ENCODE measurements at places on chromosomes 12 and 14.

GRCh38 chr12:45518291-45519235 is 210.9 kb upstream of the ARID2 start:
- H3K36me3 ChIP-seq: no peaks in the 10 kb centered on the region
- no peaks in the 10 kb centered on the region for H3K27me3 ChIP-seq
- peaks cover 14% of the 10 kb centered on the region for H3K4me1 ChIP-seq
- DNase-seq: peak; percentile 55
- peak overlapping the region; percentile 96 for H3K27ac ChIP-seq
- peak overlapping the region; percentile 78 for H3K4me3 ChIP-seq

GRCh38 chr12:117380083-117380482 is 18.7 kb upstream of the NOS1 start:
- no peak overlapping the region for H3K27ac ChIP-seq
- no peak overlapping the region for H3K4me3 ChIP-seq
- H3K36me3 ChIP-seq: no peaks in the 10 kb centered on the region
- no peak for DNase-seq
- no peaks in the 10 kb centered on the region for H3K4me1 ChIP-seq
- H3K27me3 ChIP-seq: no peaks in the 10 kb centered on the region

- no peak overlapping the region for H3K4me3 ChIP-seq
- no peaks in the 10 kb centered on the region for H3K36me3 ChIP-seq
- H3K27me3 ChIP-seq: peaks cover 14% of the 10 kb centered on the region
- no peak overlapping the region for H3K27ac ChIP-seq
- DNase-seq: peak; percentile 67
Observed at GRCh38 chr14:106459971-106460730, 933.8 kb downstream of the TMEM121 start.

DNA sequence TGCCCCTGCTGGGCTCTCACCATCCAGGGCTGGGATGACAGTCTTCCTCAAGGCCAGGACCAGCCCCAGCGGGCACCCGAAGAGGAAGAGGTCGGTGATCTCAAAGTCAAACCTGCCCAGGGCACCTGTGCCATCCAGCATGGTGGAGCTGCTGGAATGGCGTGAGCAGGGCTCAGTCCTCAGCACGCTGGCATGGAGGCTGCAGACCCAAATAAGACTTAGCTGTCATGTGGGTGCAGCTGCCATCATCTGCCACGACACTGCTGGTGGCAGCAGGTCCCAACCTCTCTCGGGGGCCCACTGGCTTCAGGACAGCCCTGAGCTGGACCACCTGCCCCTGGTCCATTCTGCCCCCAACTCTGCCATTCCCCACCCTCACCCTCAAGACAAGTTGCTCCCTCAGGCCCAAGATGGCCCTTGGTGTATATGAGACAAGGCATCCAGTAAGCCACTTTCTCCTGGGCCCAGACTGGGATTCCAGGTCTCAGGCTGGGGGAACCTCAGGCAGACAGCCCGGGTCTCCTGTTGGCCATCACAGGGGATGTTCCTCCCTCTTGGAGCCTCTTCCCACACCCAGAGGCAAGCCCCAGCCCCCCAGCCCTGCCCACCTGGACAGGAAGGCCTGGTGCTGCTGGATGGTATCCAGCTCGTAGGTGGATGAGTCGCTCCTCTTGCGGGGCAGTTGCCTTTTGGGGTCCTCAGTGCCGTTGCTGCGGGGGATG is 14.5 kb downstream of the ARL6IP4 start:
- H3K4me1 ChIP-seq: no peaks in the 10 kb centered on the region
- H3K36me3 ChIP-seq: no peaks in the 10 kb centered on the region
- H3K27ac ChIP-seq: no peak overlapping the region
- H3K4me3 ChIP-seq: no peak overlapping the region
- H3K27me3 ChIP-seq: no peaks in the 10 kb centered on the region

DNA sequence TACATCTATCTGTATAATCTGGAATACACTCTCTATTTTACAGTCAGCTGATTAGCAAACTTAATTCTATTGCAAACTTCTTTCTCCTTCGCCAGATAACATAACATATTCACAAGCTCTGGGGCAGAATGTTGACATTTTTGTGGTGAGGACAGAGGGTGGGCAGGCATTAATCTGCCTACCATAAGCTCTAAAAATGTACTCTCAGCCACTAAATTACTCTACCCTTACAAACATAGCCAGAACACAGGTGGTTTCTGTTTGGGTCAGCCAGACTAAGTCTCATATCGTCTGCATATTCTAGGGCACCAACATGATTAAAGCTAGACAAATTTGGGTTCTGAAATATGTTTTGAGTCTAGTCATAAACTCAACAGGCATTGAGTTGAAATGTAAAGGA is 90.1 kb downstream of the SLC6A15 start:
- H3K4me3 ChIP-seq: no peak overlapping the region
- H3K4me1 ChIP-seq: peaks cover 2% of the 10 kb centered on the region
- no peak for DNase-seq
- H3K36me3 ChIP-seq: no peaks in the 10 kb centered on the region

DNA sequence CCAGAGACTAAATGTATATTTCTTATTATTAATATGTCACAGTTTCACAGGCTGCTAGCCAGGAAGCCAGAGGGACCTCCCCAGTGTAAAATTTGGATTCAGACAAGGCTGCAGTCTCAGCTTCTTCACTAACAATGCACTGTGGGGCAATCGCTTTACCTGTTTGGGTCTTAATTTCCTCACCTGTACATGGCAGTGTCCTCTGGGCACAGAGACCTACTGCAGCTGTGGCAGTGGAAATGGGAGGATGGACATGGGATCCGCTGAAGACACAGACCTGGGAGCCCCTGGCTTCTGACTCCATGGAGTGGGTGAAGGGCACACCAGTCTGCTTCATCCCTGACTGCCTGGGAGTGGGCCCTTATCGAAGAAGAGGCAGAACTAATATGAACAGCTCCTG is 6.9 kb upstream of the SERPINA5 start:
- DNase-seq: no peak
- no peaks in the 10 kb centered on the region for H3K36me3 ChIP-seq
- H3K4me3 ChIP-seq: no peak overlapping the region
- H3K4me1 ChIP-seq: no peaks in the 10 kb centered on the region

DNA sequence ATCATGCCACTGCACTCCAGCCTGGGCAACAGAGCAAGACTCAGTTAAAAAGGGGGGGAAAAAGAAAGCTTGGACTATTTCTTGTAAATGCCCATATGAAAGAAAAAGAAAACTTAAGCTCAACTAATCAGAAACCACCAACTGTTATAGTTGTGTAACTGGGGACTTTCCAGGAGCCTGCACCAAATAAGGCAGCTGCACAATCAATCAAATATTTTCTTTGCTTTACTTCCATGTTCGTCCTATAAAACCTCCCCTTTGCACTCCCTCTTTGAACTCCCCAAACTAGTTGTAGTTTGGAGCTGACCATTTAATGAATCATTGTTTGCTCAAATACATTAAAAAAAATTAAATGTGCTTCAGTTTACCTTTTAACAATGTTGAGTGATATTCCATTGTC is 54.9 kb downstream of the OTOGL start:
- H3K4me3 ChIP-seq: no peak overlapping the region
- no peak overlapping the region for H3K27ac ChIP-seq
- H3K4me1 ChIP-seq: peaks cover 2% of the 10 kb centered on the region
- H3K27me3 ChIP-seq: no peaks in the 10 kb centered on the region
- no peak for DNase-seq
- no peaks in the 10 kb centered on the region for H3K36me3 ChIP-seq

- H3K36me3 ChIP-seq: peaks cover 4% of the 10 kb centered on the region
- no peaks in the 10 kb centered on the region for H3K27me3 ChIP-seq
- peak overlapping the region; percentile 95 for H3K27ac ChIP-seq
Observed at GRCh38 chr14:101859538-101859902, 98.0 kb downstream of the PPP2R5C start.

DNA sequence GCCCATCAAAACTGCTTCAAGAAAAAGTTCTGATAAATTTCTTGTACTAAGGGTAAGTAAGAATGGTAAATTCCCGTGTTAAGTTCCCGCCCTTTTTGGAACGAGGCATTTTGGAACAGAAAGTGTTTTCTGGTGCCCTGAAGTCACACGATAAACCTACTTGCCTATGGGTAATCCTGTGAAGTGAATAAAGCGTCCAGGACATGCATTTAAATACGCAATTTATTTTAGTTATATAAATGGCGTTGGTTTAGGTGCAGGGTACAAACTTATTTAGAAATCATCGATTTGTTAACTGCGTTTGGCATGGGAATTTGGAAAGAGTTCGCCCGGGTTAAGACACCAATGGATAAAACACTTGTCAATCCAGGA is 715 bp upstream of the RAP1B start:
- no peaks in the 10 kb centered on the region for H3K27me3 ChIP-seq
- DNase-seq: no peak
- peak overlapping the region; percentile 97 for H3K27ac ChIP-seq
- no peaks in the 10 kb centered on the region for H3K36me3 ChIP-seq

GRCh38 chr14:94173885-94174603 is at the start of gene PPP4R4:
TSS of gene PPP4R4 (plus strand) at chr14:94174322. CDS start at chr14:94174466, 144 bp downstream.
- peak within 1 kb of the TSS; percentile 92 for H3K27ac ChIP-seq
- H3K4me3 ChIP-seq: peak within 1 kb of the TSS; percentile 94
- DNase-seq: peak; percentile 88

GRCh38 chr14:24057867-24058259 is 6.1 kb downstream of the CARMIL3 start:
- H3K27ac ChIP-seq: no peak overlapping the region
- H3K36me3 ChIP-seq: peaks cover 4% of the 10 kb centered on the region
- no peak for DNase-seq
- no peak overlapping the region for H3K4me3 ChIP-seq

DNA sequence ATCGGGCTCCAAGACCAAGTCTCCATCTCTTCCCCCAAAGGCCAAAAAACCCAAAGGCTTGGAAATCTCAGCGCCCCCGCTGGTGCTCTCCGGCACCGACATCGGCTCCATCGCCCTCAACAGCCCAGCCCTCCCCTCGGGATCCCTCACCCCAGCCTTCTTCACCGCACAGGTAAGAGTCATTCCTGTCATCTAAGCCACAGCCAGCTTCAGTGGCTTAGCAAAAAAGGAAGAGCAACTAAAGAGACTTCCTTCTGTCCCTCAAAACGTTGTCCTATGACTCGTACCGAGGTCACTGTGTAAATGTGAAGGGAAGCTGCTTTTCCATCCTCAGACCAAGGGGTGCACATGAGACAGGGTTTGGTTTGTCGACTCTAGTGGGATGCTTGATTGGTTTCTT is 53.4 kb downstream of the ELK3 start:
- no peak for DNase-seq
- peaks cover 43% of the 10 kb centered on the region for H3K4me1 ChIP-seq
- peaks cover 19% of the 10 kb centered on the region for H3K36me3 ChIP-seq

DNA sequence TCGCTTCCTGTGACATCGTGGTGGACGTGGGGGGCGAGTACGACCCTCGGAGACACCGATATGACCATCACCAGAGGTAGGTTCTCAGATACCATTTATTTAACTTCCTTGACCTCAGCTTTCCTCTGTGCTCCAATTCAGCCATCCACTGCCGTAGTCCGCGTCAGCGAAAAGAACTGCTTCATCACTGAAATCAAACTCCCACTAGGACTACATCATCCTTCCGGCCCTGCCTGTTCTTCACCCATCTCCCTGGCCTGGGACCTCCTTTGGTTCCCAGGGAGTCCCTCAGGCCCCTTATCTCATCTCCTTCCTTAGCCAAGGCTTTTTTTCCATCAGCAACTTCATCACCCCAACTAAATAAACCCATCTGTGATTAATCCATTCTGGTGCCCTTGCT is 692 bp downstream of the MYG1 start:
- H3K36me3 ChIP-seq: peaks cover 7% of the 10 kb centered on the region
- peaks cover 51% of the 10 kb centered on the region for H3K4me1 ChIP-seq
- no peaks in the 10 kb centered on the region for H3K27me3 ChIP-seq
- H3K27ac ChIP-seq: peak overlapping the region; percentile 98
- DNase-seq: no peak
- H3K4me3 ChIP-seq: peak overlapping the region; percentile 99

GRCh38 chr14:90491221-90491885 is 94.5 kb downstream of the CALM1 start:
- no peak for DNase-seq
- H3K27me3 ChIP-seq: peaks cover 13% of the 10 kb centered on the region
- peaks cover 2% of the 10 kb centered on the region for H3K4me1 ChIP-seq
- H3K4me3 ChIP-seq: no peak overlapping the region
- H3K36me3 ChIP-seq: peaks cover 2% of the 10 kb centered on the region

DNA sequence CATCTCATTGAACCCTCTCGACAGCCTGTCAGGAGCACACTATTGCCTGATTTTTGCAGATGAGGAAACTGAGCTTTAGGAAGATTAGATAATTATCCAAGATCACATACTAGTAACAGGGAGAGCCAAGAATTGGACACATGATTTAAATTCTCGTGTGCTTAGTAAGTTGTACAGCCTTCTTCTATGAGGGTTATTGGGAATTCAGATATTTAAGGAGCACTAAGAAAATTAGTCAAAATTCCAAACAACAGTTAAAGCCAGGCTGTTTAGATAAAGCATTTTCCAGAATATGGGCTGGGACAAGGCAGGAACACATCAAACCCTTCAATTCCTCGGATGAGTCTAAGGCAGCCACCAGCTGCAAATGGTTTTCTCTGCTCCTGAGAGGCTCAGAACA is 148.8 kb downstream of the TMEM30B start:
- H3K4me1 ChIP-seq: peaks cover 6% of the 10 kb centered on the region
- peaks cover 20% of the 10 kb centered on the region for H3K27me3 ChIP-seq
- no peak overlapping the region for H3K27ac ChIP-seq
- H3K4me3 ChIP-seq: no peak overlapping the region
- no peaks in the 10 kb centered on the region for H3K36me3 ChIP-seq
- DNase-seq: no peak

DNA sequence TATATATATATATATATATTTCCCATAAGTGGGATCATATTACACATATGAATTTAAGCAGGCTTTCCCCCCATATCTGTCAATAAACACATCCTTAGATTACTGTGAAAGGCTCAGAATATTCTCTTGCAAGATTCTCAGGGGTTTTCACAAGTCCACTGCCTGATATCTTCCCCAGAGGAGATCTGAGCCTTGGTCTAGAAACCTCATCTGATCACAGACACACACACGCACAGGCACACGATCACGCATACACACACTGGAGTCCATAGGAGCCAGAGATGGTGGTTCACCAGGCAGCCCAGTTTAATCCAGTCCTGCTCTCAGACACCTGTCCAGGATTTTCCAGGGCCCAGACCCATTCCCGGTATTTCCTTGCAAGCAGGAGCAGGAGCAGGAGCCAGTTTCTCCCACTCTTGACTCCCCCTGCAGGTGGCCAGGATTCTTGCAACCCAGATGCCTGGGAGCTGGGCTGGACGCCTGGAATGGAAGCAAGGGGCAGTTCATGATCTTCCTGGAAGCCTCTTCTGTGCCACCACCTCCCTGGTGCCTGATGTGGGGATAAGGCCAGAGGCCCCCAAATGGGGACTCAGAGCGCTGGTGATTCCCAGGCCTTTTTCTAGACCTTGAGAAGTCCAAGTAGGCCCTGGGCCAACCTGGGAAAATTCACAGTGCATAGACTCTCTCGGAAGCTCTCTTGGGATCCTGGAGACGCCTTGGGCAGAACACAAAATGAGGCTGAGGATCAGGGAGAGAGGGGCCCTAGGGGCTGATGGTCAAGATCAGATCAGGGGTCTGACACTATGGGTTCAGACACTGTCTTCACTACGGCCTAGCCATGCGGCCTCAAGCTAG is 16.5 kb upstream of the KRT78 start:
- H3K27ac ChIP-seq: no peak overlapping the region
- H3K4me3 ChIP-seq: peak overlapping the region; percentile 68
- H3K27me3 ChIP-seq: no peaks in the 10 kb centered on the region

DNA sequence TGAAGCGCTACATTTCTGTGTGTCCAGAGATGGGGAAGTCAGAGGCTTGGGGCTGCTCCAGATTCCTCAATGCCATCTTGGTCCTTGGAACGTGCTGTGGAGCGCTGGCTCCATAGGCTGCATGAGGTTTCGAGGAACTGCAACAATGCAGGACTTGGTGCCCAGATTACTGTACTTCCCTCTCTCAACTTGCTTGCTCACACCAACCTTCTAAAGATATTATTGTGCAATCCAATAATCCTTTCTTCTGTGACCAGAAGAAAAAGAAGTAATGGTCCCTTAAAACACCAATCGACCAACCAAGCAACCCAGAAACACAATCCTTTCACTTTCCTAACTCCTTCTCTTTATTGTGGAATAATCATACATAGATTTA is 3.7 kb downstream of the PRICKLE1 start:
- no peak overlapping the region for H3K27ac ChIP-seq
- H3K4me3 ChIP-seq: no peak overlapping the region
- peaks cover 13% of the 10 kb centered on the region for H3K4me1 ChIP-seq
